ENCODE measurements at places on chromosomes 16 and 17.

- DNase-seq = no peak
Observed at GRCh38 chr17:82049521-82049971, 2.1 kb downstream of the RFNG start.

- DNase-seq = peak; percentile 46
Observed at GRCh38 chr17:7888184-7888920, at the start of gene CHD3. TSS of gene CHD3 (plus strand) at chr17:7888789. CDS start at chr17:7889001, 212 bp downstream.

GRCh38 chr16:9046667-9047055 is 44.8 kb upstream of the HAPSTR1 start:
- no peak for DNase-seq

DNA sequence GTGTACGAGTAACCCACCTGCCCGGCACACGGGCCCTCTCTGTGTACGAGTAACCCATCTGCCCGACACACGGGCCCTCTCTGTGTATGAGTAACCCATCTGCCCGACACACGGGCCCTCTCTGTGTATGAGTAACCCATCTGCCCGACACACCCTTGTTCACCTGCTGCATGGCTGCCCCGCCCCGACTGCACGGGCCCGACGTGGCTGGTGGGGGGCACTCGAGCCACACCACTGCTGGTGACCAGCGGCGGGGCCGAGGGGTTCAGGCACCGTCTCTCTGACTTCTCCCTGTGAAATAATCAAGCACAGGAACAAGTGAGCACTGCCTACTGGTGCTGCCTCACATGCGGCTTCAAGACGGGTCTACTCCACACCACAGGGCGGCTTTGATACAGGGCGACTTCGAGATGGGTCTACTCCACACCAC is 22.1 kb downstream of the MAP1LC3B start:
- DNase-seq = no peak

DNA sequence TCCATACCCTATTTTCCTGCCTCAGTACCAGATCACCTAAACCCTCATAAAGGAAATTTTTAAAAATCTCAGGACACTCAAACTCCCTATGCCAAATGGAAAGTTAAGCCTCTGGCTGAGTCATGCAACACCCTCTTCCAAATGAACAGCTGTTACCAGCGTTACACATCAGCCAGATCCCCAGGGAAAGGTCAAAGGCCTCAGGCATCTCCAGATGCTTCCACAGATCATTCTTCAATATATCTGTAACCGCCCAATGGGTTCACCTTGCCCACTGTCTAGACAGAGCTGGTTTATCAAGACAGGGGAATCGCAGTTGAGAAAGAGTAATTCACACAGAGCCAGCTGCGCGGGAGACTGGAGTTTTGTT is 29.1 kb upstream of the SHCBP1 start:
- no peak for DNase-seq

DNA sequence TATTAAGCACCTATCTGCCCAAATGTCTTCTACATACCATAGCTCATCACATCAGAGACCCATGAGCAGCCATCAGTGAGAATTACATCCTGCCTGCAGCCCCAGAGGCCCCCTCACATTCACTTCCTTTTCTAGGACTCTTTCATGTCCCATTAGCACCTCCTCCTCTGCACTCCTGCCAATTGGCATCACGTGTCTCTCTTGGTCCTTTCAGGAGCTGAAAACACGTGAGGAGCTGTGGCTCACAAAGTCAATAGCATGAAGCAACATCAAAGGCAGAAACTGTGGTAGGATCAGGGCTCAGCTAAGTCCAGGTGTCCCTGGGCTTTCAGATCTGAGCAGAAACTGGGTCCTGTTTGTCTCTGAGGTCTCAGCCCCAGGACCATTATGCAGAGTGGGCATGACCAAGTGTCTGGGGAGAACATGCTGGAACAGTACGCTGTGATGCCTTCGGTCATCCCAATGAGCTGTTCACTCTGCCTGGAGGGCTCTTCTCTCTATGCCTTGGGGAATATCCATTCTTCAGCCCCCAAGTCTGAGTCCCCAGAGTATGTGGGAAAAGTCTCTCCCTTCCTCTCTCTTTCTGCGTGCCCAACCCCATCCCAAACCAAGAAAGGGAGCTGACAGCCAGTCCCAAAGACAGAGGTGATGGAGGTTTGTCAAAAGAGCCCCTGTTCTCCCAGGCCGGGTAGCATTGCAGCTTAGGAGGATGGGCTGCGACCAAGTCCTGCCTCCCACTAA is 457.0 kb upstream of the CDH5 start:
- DNase-seq = peak; percentile 18

Measured in iris pigment epithelial cell (primary cell).